Thoracic aorta (tissue), 2 donors: ENCODE measurements at places on chromosomes 6 and 20.

GRCh38 chr6:43699564-43700186, 12.1 kb upstream of the MRPS18A start:
- no peaks in the 10 kb centered on the region for H3K36me3 ChIP-seq
- no peak overlapping the region for H3K27ac ChIP-seq
- no peak for DNase-seq

GRCh38 chr6:45377554-45378333, at the start of gene SUPT3H:
Gene SUPT3H, minus strand, starts transcription at chr6:45377934.
- H3K36me3 ChIP-seq: no peaks in the 10 kb centered on the region
- peak within 1 kb of the TSS; percentile 94 for H3K27ac ChIP-seq
- peaks cover 6% of the 10 kb centered on the region for H3K4me1 ChIP-seq
- no peaks in the 10 kb centered on the region for H3K27me3 ChIP-seq

DNA sequence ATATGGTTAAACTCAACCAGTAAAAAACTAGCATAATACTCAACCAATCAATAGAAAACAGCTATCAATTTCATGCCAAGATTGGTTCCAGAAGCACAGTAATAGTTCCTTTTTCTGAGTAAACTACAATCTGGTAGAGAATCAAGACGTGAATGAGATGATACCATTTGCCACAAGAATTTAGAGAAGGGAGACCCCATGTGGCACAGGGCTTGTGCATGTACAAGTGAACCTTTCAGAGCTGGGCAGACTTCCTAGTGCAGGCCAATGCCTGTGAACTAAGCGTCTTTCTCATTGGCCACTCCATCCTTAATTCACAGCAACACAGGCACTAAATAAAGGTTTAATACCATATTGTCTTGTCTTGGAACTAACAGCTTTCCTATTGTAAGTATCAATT, 213.5 kb downstream of the RFPL4B start:
- no peak overlapping the region for H3K27ac ChIP-seq
- H3K4me3 ChIP-seq: no peak overlapping the region
- no peaks in the 10 kb centered on the region for H3K36me3 ChIP-seq
- H3K27me3 ChIP-seq: no peaks in the 10 kb centered on the region
- H3K4me1 ChIP-seq: peaks cover 9% of the 10 kb centered on the region

DNA sequence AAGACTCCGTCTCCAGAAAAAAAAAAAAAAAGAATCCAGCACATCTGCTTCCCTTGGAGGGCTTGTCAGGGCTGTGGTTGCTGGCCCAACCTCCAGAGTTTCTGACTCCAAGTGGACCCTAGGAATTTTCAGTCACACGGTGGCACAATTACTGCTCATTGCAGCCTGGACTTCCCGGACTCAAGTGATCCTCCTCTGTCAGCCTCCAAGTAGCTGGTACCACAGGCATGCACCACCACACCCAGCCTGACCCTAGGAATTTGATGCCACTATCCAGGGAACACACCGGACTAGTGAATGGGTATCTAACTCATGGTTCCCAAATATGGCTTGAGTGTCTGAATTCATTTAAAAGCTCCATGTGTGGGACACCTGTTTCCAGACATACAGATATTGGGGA, 9.8 kb upstream of the MAPRE1 start:
- no peak overlapping the region for H3K27ac ChIP-seq
- H3K4me1 ChIP-seq: no peaks in the 10 kb centered on the region
- DNase-seq: no peak
- H3K36me3 ChIP-seq: no peaks in the 10 kb centered on the region

- H3K36me3 ChIP-seq: no peaks in the 10 kb centered on the region
- DNase-seq: no peak
- H3K4me1 ChIP-seq: peaks cover 40% of the 10 kb centered on the region
- peak overlapping the region; percentile 40 for H3K4me3 ChIP-seq
These were observed 145.0 kb downstream of the PHACTR3 start for GRCh38 chr20:59749301-59749700.
